ENCODE measurements at places on chromosomes 12 and 14. TPM values are rescaled to one million over a fixed set of nuclear protein-coding genes. Genes with fewer than 3 reads are reported as not detected.

Gene PRR13
- 43.4 TPM for total RNA-seq

Gene MAP1LC3B2
- total RNA-seq = 1.5 TPM

Gene SLC6A13
- total RNA-seq = 12.5 TPM

Gene TOMM20L
- total RNA-seq = 33.1 TPM

Gene ACOT6
- 0.94 TPM for total RNA-seq

Gene LRRC10
- not detected for total RNA-seq

Gene CLEC6A
- not detected for total RNA-seq

Gene LAG3
- 7.1 TPM for total RNA-seq

Gene KRT75
- not detected for total RNA-seq

Gene RAD9B
- 12.8 TPM for total RNA-seq

- DNase-seq = no peak
Measured at GRCh38 chr12:77189458-77189857, 124.1 kb upstream of the E2F7 start.

- no peak for DNase-seq
Measured at GRCh38 chr14:31834616-31835015, 242.5 kb upstream of the ARHGAP5 start.

- no peak for DNase-seq
Measured at GRCh38 chr14:102909911-102910310, 12.6 kb upstream of the AMN start.

- no peak for DNase-seq
Measured at GRCh38 chr14:56137453-56137807, 19.2 kb downstream of the PELI2 start.

DNA sequence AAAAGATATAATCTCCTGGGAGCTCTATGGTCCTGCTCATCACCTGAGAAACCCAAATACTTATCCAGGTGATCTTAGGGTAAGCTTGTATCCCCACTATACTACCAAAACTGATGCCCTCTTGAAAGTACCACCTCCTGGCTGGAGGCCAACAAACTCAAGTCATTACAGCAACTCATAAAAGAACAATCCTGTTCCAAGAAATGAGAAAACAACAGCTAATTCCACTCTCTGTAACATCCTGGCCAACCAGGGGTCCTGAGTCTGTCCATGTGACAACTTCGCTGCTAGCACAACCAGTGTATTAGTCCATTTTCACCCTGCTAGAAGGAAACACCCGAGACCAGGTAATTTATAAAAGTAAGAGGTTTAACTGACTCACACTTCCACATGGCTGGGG is 190.0 kb upstream of the BMP4 start:
- no peak for DNase-seq

DNA sequence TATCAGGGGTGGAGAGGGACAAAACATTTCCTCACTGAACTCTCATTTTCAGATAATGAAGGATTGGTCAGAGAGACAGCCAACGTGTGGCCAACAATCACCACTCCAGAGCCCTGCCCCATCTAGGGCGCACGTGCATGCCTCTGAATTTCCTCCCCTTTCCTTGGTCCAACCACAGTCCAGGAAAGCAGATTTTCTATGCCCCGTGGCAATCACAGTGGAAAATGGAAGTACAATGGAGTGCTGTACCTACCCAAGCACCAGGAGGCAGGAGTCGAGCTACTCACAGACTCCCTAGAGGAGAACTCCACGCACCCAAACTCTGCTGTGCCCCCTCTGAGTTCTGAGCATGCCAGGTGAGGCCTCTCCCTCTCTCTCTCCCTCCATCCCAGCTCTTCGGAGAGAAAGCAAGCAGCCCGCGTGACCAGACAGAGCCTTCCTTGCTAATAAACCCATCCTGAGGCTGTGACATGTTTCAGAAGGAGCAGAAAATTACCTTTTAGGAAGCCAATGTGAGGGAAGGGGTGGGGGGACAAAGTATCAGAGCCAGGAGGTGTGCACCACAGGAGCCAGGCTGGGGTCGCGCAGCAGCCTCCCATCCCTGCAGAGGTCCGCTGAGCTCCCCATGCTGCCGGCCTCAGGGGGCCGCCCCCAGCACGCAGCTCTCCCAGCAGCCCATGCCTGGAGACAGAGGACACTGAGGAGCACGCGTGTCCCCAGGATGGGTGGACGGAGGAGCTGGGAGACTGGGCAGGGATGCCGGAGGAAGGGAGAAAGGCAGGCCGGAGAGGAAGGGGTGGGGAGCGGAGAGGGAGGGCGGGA is 73.4 kb downstream of the PITPNM2 start:
- DNase-seq = no peak

GRCh38 chr14:104799244-104800014 is 1.5 kb upstream of the ZBTB42 start:
- DNase-seq = no peak

GRCh38 chr12:75390899-75391538 is at the start of gene GLIPR1L2:
Gene GLIPR1L2, plus strand, starts transcription at chr12:75391089. Its CDS starts 28 bp downstream, at chr12:75391117.
- DNase-seq = peak; percentile 97

DNA sequence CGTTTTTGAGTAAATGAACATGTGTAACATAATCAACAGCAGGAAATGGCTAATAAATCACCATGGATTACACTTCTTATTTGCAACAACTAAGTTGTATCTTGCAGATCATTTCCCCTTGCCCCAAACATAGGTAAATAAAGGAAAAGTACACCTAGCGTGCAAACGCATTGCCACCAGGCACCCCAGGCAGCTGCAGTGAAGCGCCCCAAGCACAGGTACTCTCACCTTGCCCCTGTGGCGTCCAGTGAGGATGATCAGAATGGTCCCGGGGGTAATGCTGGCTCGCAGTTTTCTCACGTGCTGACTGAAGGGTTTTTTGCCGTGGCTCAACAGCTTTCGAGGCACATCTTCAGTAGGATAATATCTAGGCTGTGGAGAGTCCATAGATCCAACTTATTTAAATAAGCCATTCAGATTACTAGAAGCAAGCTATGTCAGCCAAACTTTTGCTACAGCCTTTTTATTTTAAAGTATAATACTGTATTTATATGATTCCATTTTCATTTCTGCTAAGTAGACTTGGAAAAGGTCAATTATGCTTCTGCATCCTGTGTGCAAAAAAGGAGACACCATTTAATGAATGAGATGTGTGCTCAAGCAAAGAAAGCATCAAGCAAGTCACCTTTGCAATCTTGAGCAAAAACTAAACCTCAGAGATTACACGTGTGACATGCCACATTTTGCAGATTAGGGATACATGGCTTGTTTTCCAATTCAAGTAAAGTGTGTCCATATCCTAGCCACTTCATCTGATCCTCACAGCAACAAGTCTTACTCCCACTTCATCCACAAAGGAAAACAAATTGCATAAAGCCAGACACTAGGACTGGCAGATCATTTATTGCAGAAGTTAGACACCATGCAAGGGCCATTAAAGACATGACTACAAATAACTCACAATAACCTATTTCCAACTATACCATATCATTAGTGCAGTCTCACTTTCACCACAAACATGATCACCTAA is 2.6 kb downstream of the RPL6 start:
- DNase-seq = no peak

- no peak for DNase-seq
Measured at GRCh38 chr14:75884198-75884611, 97.6 kb downstream of the TGFB3 start.

GRCh38 chr14:103597623-103598377 is 31.2 kb upstream of the KLC1 start:
- DNase-seq = no peak

DNA sequence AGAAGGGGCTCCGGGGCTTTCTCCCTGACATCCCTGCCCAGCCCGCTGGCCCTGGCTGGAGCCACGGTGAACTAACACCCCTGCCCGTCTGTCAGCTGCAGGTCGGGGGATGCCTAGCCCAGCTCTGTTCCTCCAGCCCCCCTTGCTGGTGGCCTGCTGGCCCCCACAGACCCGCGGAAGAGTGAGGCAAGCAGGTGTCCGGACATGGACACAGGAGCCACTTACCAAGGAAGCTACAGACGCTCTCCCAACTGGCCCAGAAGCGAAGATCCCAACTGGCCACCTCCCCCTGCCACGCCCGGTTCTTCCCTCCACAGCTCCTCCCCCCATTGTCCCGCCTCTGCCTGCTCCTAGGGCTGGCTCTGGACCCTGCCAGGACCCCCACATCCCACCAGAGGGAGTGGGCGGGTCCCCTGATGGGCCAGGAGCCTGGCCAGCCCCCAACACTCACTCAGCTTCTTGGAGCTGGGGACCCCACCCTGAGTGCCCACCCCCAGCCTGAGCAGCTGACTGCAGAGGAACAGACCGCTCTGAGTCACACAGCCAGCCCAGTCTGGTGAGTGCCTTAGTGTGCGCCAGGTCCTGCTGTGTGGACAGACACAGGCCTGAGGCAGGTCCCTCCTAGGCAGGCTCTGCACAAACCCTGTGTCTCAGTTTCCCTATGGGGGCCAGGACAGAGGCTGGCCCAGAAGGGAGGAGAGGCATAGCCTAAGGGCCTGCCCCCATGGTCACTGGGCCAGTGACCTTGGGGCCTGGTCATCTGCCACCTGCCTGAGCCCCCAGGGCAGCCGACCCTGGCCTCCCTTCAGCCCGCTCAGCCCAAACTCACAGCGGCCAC is 7.7 kb downstream of the AHNAK2 start:
- no peak for DNase-seq

DNA sequence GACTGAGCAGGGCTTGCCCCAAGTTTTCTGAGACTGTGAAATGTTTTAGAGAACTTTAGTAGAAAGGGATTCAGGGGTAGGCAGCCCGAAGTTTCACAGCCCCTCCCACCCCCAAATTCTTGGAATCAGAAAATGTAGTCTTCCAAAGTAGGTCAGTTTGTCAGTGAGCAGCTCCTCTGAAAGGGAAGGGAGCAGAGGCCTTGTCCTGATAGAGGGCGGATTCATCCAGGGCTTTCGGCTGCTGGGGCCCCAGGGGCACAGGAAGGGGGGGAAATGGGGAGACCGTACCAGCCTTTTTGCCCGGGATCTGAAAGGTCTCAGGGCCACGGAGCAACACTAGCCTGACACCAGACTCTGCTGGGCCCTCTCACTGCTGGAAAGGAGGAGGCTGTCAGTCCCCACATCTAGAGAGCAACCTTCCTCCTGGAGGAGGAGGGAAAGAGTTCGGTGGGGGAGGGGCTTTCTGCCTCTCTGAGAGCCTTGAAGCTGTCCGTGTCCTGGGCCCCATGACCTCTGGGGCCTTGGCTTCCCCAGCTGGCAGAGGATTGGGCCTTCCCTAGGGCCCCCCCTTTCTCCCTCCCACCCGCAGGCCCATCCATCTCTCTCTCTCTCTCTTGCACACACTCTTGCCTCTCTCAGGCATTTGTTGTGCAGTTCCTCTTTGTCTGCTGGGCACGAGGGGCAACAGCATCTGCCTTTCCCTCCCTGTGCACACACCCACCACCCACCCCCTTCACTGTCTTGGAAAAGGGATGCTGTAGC is at the start of gene IKZF4:
TSS of gene IKZF4 (plus strand) at position 621 of the 762 bp plus-strand sequence. CDS start 451 bp downstream, outside the sequence.
- DNase-seq = peak; percentile 77

GRCh38 chr12:109744986-109745942 is 31.6 kb downstream of the FAM222A start:
- DNase-seq = no peak

GRCh38 chr12:51188359-51189051 is 15.6 kb upstream of the TFCP2 start:
- no peak for DNase-seq

DNA sequence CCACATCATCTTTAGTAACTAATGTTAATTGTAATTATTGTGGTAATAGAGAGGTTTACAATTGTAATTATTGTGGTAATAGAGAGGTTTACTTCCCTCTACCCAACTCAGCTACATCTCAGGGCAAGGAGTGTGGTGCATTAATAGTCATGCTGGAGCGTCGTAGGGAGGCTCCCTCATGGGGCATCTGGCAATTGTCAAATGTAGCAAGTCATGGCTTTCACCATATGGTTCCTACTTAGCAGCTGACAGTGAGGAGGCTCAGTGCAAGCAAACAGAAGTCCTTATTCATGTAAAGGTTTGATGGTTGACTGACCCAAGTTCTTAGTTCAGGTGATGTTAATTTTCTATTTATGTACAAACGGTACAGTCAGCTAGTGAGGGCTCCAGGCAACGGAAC is 1012.0 kb downstream of the FLRT2 start:
- no peak for DNase-seq

GRCh38 chr12:70080566-70080965 is 162.7 kb upstream of the CNOT2 start:
- no peak for DNase-seq

DNA sequence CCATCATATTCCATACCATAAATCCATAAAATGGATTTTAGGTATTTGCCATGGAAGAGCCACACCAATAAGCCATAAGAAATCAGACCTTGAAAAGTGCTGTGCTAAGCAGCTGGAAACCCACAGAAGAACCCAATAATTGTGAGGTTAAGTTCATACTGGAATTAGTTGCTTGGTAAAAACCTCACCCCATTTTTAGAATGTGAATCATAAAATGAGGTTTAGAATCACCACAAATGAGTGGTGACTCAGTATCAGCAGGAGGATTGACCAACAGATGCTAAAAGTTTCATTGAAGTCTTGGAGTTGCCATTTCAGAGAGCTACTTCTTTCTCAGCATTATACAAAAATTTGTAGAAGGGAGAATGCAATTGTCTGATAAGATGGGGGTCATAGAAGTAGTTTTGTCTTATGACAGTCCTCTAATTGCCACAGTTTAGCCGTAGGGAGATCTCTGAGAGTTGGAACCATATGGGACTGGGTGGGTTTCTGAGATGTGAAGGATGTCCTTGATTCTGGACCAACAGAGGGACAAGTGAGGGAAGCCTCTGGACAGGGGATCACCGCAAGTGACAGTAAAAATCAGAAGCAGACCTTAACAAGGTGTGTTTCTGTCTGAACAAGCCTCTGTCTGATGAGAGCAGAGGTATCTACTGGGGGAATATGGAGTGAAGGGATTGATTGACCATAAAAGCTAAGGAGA is 1.4 kb upstream of the STON2 start:
- DNase-seq = no peak

DNA sequence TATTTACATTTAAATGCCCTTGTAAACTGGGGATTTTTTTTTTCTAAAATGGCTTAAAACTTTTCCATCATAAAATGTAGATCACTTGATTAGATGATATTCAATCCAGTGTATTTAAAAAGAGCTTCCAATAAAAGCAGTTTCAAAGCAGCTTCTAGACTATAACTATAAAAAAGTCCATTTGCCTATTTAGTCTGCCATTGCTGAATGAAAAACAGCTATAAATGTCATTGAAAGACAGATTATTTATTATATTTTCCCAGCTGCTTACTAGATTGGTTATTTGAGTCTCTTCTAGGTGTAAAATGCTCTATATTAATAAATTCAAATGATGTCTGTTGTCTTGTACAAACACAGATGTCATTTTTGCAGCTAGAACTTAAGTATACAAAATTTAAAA is 414.8 kb downstream of the RMST start:
- DNase-seq = no peak

GRCh38 chr12:123089140-123089539 is 61.8 kb downstream of the PITPNM2 start:
- no peak for DNase-seq

- DNase-seq = no peak
Measured at GRCh38 chr14:52268279-52269061, 972 bp downstream of the PTGDR start.

DNA sequence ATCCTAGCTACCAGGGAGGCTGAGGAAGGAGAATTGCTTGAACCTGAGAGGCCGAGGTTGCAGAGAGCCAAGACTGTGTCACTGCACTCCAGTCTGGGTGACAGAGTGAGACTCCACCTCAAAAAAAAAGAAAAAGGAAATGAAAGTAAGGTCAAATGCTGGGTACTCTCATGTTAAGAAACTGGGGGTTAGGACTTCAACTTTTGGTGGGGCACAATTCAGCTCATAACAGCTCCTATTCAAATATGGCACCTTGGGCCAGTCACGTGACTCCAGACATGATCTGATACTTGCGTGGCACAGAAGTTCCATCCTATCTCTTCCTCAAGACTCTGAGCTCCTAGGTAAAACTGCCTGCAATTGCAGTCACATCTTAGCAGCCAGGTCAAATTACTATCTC is 142.7 kb downstream of the EGLN3 start:
- no peak for DNase-seq

GRCh38 chr14:86944434-86944833 is 1048.5 kb downstream of the GALC start:
- DNase-seq = no peak
